ENCODE measurements at places on chromosomes 6 and 20.

- no peak overlapping the region for H3K4me3 ChIP-seq
- DNase-seq: no peak
- H3K36me3 ChIP-seq: no peaks in the 10 kb centered on the region
- peaks cover 15% of the 10 kb centered on the region for H3K27me3 ChIP-seq
- no peak overlapping the region for H3K27ac ChIP-seq
- H3K4me1 ChIP-seq: no peaks in the 10 kb centered on the region
These were observed 44.2 kb upstream of the EYA2 start for GRCh38 chr20:46850416-46850815.

GRCh38 chr6:11971154-11971553 lies 41.0 kb upstream of the HIVEP1 start:
- peaks cover 51% of the 10 kb centered on the region for H3K4me1 ChIP-seq
- no peaks in the 10 kb centered on the region for H3K36me3 ChIP-seq
- peak overlapping the region; percentile 91 for H3K27ac ChIP-seq
- peak; percentile 69 for DNase-seq

DNA sequence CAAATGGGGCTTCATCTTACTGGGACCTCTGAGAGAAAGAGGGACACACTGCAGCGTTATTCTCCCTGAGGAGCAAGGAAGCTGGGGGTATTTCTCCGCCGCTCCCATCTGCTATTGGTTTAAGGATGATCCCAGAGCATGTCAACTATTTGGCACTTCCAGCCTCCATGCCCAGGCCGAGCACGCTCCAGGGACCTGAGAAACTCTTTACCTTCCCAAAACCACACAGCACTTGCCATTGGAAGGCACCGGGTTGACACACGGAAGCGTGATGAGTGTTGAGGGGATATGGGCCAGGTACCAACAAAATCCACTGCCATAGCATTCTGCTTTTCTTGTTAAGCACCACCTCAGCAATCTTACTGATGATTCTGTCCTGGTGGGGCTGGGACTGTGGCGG lies 92.4 kb upstream of the SLC24A3 start:
- H3K4me3 ChIP-seq: no peak overlapping the region
- no peaks in the 10 kb centered on the region for H3K4me1 ChIP-seq
- H3K27me3 ChIP-seq: no peaks in the 10 kb centered on the region

DNA sequence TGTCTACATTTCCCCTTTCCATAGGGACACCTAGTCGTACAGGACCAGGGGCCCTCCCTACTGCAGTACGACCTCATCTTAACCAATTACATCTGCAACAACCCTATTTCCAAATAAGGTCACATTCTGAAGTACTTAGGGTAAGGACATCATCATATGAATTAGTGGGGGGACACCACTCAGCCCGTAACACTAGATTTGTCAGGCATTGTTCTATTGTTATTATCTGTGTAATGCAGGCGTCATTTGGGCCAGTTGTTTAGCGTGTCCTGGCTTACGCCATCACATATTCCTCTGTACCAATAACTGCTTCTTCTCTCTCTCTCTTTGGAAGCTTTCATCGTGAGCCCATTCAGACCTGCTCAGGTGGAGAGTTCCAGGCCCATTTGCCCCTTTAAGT lies 89.3 kb downstream of the CAP2 start:
- no peak for DNase-seq
- no peaks in the 10 kb centered on the region for H3K27me3 ChIP-seq
- H3K36me3 ChIP-seq: no peaks in the 10 kb centered on the region
- H3K4me1 ChIP-seq: no peaks in the 10 kb centered on the region
- H3K27ac ChIP-seq: no peak overlapping the region

DNA sequence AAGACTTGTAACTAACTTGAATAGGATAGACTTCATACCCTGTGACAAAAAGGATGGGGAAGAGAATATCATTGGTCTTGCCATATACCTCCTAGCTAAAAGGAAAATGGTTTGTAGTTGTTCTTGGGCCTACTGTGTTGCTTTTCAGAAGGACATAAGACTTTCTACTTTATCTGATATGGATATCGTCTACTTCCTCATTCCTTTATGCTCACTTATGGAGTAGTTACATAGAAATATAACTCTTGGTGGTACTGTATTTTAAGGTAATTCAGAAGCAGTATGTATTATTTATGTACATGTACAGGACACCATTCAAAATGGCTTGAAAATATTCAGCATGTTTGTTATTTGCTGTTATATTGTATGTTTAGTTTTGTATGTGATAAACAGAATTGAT lies 8.0 kb downstream of the FAM217B start:
- peaks cover 3% of the 10 kb centered on the region for H3K4me1 ChIP-seq
- peaks cover 12% of the 10 kb centered on the region for H3K36me3 ChIP-seq
- no peaks in the 10 kb centered on the region for H3K27me3 ChIP-seq
- no peak for DNase-seq
- H3K4me3 ChIP-seq: no peak overlapping the region

GRCh38 chr20:1535420-1536175 lies 21.9 kb downstream of the SIRPD start:
- no peaks in the 10 kb centered on the region for H3K27me3 ChIP-seq
- no peak overlapping the region for H3K4me3 ChIP-seq
- DNase-seq: no peak
- no peaks in the 10 kb centered on the region for H3K36me3 ChIP-seq
- H3K4me1 ChIP-seq: no peaks in the 10 kb centered on the region

DNA sequence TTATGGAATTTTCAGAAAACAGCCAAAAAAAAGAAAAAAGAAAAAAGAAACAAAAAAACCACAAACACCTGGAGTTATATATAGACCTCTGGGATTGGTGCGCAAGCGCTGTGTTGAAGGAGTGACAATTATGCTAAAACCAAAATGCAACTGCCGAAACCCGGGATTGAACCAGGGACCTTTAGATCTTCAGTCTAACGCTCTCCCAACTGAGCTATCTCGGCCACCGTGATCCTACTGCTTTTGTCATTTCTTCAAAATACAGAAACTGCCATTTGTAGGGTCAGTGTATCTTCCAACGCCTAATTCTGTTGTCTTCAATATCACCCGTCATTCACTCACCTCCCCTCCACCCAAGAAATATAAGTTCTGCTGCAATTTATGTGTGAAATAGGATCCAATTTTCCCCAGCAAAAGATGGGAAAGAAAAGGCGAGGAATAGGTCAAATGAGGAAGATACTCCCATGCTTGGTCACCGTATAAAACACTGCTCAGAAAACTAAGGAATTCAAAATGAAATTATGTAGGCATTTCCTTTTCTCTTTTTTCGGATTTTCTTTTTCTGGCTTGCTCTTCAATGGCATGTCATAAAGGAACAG lies 116.0 kb downstream of the TRIM27 start:
- no peak for DNase-seq
- peaks cover 18% of the 10 kb centered on the region for H3K4me1 ChIP-seq
- H3K36me3 ChIP-seq: no peaks in the 10 kb centered on the region

DNA sequence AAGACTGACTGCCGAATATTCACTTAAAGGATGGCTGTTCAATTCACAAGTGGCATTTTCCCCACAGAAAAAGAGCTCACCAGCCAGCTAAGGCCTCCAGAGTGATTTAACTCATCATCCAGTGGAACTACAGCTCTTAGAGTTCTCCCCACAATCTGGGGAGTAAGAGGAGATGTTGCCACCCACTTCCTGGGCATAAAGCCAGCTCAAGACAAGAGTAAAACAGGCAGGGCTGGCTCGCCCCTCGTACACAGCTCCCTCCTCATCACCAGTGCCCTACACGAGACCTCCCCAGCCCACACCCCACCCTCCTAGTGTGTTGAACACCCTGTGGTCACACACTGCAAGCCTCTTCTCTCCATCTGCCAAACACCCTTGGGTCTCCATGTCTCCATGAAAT lies 47.2 kb upstream of the IPCEF1 start:
- no peak for DNase-seq
- H3K27me3 ChIP-seq: no peaks in the 10 kb centered on the region
- peak overlapping the region; percentile 81 for H3K27ac ChIP-seq
- peaks cover 4% of the 10 kb centered on the region for H3K36me3 ChIP-seq
- H3K4me3 ChIP-seq: no peak overlapping the region
- H3K4me1 ChIP-seq: peaks cover 33% of the 10 kb centered on the region

DNA sequence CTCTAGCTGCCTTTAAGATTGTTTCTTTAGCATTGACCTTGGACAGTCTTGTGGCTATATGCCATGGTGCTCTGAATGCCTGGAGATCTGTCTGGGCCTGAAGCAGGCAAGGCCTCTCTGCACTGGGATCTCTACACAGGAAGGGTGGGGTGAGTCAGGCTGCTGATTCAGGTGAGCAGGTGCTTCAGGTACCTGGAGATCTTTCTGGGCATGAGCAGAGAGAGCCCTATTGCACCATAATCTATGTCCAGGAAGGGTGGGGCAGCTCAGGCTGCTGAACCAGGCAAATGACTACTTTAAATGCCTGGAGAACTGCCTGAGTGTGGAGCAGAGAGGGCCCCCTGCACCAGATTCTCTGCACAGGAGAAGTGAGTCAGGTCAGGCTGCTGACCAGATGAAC lies 94.5 kb downstream of the TPBG start:
- no peak overlapping the region for H3K27ac ChIP-seq
- no peaks in the 10 kb centered on the region for H3K36me3 ChIP-seq
- H3K27me3 ChIP-seq: no peaks in the 10 kb centered on the region
- DNase-seq: no peak

DNA sequence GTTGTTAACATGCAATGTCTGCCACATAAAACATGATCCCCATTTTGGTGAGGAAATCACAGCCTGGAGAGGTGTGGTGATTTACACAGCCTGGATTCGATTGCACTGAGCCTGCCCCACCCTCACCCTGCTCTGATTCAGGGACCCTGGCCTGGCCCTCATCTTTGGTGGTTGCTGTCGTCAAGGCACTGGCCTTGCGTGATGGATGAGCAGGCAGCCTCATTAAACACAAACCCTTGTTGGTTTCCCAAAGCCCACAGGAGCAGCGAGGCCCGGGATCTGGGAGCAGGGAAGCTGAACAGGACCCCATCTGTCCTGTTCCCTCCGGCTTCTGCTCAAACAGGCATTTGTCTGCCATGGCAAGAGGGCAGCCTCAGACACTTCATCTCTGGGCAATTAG lies 70.8 kb downstream of the CHMP4B start:
- H3K27ac ChIP-seq: no peak overlapping the region
- H3K27me3 ChIP-seq: no peaks in the 10 kb centered on the region
- H3K4me3 ChIP-seq: no peak overlapping the region
- H3K36me3 ChIP-seq: no peaks in the 10 kb centered on the region
- DNase-seq: no peak
- H3K4me1 ChIP-seq: no peaks in the 10 kb centered on the region

- H3K27ac ChIP-seq: no peak overlapping the region
- H3K36me3 ChIP-seq: no peaks in the 10 kb centered on the region
- no peak overlapping the region for H3K4me3 ChIP-seq
- DNase-seq: peak; percentile 34
- H3K4me1 ChIP-seq: no peaks in the 10 kb centered on the region
These were observed 57.3 kb upstream of the CST7 start for GRCh38 chr20:24891546-24892393.

- H3K4me3 ChIP-seq: no peak overlapping the region
- no peak overlapping the region for H3K27ac ChIP-seq
- H3K36me3 ChIP-seq: no peaks in the 10 kb centered on the region
- no peaks in the 10 kb centered on the region for H3K27me3 ChIP-seq
- DNase-seq: no peak
These were observed 10.7 kb downstream of the MAPK14 start for GRCh38 chr6:36038120-36038876.

GRCh38 chr6:118397671-118398465 lies 150.2 kb upstream of the PLN start:
- H3K4me3 ChIP-seq: no peak overlapping the region
- no peaks in the 10 kb centered on the region for H3K4me1 ChIP-seq
- H3K27me3 ChIP-seq: no peaks in the 10 kb centered on the region
- no peaks in the 10 kb centered on the region for H3K36me3 ChIP-seq
- no peak overlapping the region for H3K27ac ChIP-seq

- no peak overlapping the region for H3K4me3 ChIP-seq
- no peak for DNase-seq
- H3K27ac ChIP-seq: no peak overlapping the region
- H3K36me3 ChIP-seq: no peaks in the 10 kb centered on the region
- H3K4me1 ChIP-seq: no peaks in the 10 kb centered on the region
- no peaks in the 10 kb centered on the region for H3K27me3 ChIP-seq
These were observed 146.5 kb upstream of the COL21A1 start for GRCh38 chr6:56393615-56394612.

- H3K4me1 ChIP-seq: no peaks in the 10 kb centered on the region
- no peak overlapping the region for H3K27ac ChIP-seq
- DNase-seq: no peak
- H3K36me3 ChIP-seq: no peaks in the 10 kb centered on the region
- peaks cover 11% of the 10 kb centered on the region for H3K27me3 ChIP-seq
- H3K4me3 ChIP-seq: no peak overlapping the region
These were observed 10.6 kb upstream of the DLK2 start for GRCh38 chr6:43465948-43466347.

GRCh38 chr20:11153819-11154218 lies 480.0 kb upstream of the JAG1 start:
- H3K27me3 ChIP-seq: no peaks in the 10 kb centered on the region
- H3K4me3 ChIP-seq: no peak overlapping the region
- no peaks in the 10 kb centered on the region for H3K36me3 ChIP-seq
- peak; percentile 48 for DNase-seq
- peak overlapping the region; percentile 80 for H3K27ac ChIP-seq

DNA sequence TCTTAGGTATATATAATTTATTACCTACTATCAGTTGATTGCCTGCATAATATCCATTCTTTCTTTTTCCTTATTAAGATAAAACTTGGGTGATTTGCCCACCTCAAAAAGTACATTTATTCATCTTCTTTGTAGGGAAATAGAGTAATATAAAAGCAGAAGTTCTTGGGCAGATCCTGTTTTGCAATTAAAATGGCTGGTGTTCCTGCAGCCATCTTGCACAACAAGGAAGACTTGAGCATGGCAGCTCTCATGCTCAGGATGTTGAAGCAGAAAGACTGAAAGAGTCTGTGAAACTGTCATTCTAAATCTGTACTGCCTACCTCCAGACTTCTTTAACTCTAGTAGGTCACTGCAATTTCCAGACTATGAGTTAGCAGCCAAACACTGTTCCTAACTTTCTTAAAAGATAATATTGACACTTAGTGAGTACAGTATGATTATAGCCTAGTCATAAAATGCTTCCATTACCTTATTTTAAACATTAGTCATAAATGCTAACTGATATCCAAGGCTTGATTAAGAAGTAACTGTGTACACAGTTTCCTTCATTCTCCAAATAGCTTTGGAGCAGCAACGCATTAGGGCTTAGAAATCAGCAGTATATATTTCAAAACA lies 24.6 kb upstream of the HTR1B start:
- no peak overlapping the region for H3K27ac ChIP-seq
- H3K4me1 ChIP-seq: no peaks in the 10 kb centered on the region
- no peaks in the 10 kb centered on the region for H3K27me3 ChIP-seq
- no peak overlapping the region for H3K4me3 ChIP-seq

- no peak overlapping the region for H3K27ac ChIP-seq
- no peaks in the 10 kb centered on the region for H3K4me1 ChIP-seq
- no peaks in the 10 kb centered on the region for H3K36me3 ChIP-seq
- no peak overlapping the region for H3K4me3 ChIP-seq
These were observed 671.7 kb upstream of the NRSN1 start for GRCh38 chr6:23454080-23454976.

- no peaks in the 10 kb centered on the region for H3K27me3 ChIP-seq
- H3K27ac ChIP-seq: no peak overlapping the region
- H3K36me3 ChIP-seq: no peaks in the 10 kb centered on the region
- no peaks in the 10 kb centered on the region for H3K4me1 ChIP-seq
- no peak for DNase-seq
These were observed 10.5 kb downstream of the CDC40 start for GRCh38 chr6:110190726-110191125.

Measured in osteoblast (primary cell).